Osteocyte (in vitro differentiated cells): ENCODE measurements at places on chromosomes 2 and 18.

- no peak for DNase-seq
Measured at GRCh38 chr2:141728886-141729285, 401.9 kb downstream of the LRP1B start.

DNA sequence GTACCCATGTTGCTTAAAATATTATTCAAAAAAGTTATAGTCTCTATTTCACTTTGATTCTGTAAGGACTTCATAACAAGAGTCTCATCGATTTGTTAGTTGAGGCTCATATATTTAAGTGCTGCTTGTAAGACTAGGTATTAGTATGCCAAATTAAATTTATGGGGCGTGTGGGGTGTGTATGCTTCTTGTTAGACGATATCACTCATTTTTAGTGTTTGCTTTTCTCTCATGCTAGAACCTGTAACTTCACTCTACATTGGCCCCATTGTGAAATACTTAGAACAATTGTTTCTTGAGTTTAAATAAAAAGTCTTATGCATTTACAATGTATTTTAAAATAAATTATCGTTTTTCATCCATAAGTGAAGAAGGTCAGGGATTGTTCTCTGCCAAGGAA is 63.6 kb downstream of the CTNNA2 start:
- DNase-seq: no peak

DNA sequence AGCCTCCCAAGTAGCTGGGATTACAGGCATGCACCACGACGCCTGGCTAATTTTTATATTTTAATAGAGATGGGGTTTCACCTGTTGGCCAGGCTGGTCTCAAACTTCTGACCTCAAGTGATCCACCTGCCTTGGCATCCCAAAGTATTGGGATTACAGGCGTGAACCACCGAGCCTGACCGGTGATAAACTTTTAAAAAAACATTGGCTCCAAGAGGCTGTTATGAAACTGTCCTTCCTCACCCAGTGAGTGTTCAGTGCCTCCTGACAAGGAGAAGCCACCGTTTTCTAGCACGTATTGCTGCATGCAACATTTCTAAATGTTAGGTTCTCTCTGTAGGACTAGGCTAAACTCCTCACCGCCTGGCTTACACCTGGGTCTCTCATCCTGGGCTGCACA is 63.3 kb downstream of the EDAR start:
- no peak for DNase-seq

- peak; percentile 81 for DNase-seq
Measured at GRCh38 chr2:1492711-1493430, 79.6 kb downstream of the TPO start.

GRCh38 chr2:141848191-141848590 is 282.6 kb downstream of the LRP1B start:
- DNase-seq: no peak

- no peak for DNase-seq
Measured at GRCh38 chr2:42105330-42106256, 57.8 kb downstream of the PKDCC start.

GRCh38 chr18:76997951-76998808 is 134.4 kb downstream of the MBP start:
- DNase-seq: no peak

DNA sequence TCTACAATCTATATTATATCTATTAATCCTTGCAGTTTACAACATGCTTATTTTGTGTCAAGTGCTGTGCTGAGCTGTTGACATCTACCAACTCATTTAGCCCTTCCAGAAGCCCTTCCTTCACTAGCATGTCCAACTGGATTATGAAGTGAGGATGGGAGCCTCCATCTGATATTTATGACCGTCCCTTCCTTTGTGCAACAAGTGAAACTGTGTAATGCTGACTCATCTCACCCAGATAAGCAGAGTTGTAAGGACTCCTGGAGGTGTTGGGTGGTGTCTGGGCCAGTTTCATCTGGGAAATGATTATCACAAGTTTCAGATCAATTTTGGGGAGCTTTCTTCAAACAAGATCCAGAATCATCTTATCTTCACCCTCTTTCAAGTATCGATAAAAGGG is 156.6 kb upstream of the ETAA1 start:
- DNase-seq: no peak

GRCh38 chr2:1749489-1750119 is 5.3 kb upstream of the PXDN start:
- DNase-seq: peak; percentile 75

DNA sequence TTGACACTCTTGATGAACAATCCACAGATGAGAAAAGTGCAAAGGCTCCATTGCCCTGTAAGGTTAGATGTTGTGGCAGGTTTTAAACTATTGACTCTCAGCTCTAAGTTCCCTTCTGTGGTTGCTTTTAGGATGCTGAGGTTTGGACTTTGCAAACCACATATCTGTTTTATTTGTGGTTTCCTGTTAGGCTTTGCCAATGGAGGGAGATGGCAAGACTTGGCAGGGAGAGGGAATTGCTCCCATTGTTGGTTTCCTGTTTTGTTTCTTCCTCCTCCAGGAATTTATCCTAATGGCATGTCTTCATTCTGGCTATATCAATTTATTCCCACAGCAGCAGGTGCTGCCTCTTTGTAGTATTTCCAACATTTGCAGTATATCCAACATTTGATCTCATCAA is 772.3 kb downstream of the LRRTM4 start:
- DNase-seq: no peak

DNA sequence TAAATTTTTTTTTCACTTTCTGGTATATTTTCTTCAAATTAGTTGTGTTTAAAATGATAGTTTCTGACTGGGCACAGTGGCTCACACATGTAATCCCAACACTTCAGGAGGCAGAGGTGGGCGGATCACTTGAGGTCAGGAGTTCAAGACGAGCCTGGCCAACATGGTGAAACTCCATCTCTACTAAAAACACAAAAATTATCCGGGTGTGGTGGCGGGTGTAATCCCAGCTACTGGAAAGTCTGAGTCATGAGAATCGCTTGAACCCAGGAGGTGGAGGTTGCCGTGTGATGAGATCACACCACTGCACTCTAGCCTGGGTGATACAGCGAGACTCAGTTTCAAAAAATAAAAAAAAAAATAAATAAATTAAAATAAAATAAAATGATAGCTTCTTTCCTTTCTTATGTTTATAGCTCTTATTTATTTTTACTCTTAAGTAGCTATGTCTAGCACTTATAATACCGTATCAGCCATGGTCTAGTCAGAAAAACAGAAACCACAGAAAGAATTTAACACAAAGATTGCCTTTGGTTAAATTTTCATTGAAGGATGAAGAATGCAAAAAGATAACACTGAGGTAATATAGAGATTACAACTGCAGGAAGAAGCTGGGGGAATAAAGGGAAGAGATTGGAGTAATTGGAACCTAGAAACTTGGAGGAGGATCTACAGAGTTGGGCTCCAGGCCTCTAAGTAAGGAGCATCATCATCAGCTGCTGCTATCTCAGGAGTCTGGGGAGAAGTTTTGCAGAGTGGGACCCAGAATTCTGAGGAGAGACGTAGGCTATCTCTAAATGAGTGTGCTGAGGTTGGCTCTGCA is 54.7 kb upstream of the MBOAT2 start:
- DNase-seq: no peak

GRCh38 chr2:173931751-173932150 is 33.4 kb downstream of the SP3 start:
- no peak for DNase-seq

- DNase-seq: no peak
Measured at GRCh38 chr18:74289137-74289536, 2.6 kb downstream of the CYB5A start.

DNA sequence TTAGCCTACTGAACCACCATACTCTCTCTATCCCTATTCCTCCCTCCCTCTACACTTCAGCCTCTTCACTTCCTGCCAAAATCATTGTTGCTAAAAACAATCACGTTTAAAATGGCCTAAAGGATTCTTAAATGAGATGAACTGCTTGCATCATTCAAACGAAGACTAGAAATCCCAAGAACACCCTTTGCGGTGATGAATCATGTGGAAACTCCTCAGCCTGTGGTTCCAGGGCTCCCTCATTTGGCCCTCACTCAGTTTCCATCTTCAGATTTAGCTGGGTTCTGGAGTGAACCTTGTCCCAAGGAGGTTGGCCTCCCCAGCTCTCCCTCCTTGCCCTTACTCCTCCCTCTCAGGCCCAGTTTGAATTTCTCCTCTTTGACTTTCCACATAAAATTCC is 125.6 kb upstream of the CDC42EP3 start:
- no peak for DNase-seq

GRCh38 chr2:81437456-81438000 is 1133.0 kb upstream of the LRRTM1 start:
- DNase-seq: no peak

DNA sequence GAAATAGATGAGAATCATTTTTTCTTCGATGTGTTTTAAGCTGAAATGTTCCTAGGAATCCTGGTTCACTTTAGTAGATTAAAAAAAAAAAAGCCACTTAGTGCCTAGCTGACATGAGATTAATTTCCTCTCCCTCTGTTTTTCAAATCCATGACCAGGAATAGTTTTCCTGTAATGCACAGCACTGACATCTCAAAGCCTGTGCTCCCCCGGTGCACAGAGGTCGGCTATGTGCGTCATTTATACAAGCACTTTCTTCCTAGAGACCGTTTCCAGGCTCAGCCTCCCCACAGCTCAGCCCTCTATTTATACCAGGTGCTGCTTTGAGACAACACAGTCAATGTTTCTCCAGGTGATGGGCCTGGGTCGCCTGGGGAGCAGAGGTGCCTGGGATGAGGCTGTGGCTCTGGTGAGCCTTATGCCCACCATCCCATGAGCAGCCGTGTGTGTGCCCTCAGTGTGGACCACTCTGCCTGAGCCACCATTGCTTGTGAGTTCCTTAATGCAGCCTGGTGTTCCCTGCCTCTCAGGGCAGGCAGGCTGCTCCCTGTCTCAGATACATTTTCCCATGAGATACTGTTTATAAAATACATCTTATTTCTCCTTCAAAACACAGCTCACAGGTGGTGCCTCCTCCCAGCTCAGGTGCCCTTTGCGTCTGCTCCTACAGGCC is 515.7 kb upstream of the HS6ST1 start:
- peak; percentile 60 for DNase-seq

GRCh38 chr18:41639218-41639617 is 315.8 kb upstream of the PIK3C3 start:
- no peak for DNase-seq

- DNase-seq: peak; percentile 36
Measured at GRCh38 chr2:238979636-238980035, 131.8 kb downstream of the TWIST2 start.

DNA sequence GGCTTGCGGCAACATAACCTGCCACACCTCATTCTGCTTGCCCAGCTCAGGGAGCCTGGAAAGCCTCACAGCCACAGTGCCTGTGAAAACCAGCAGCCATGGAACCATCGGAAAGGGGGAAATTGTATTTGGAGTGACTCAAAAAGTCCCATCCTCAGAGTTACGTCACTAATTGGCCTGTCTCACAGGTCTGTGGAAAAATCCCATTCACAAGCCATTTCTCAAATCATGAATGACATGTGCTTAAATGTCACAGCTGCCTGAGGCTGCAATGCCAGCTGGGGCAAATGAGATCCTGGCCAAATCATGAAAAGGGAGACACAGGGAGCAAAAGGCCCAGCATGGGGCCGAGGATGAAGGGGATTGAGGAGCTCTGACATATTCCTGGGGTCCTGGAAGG is 486.9 kb upstream of the RAB6C start:
- no peak for DNase-seq

DNA sequence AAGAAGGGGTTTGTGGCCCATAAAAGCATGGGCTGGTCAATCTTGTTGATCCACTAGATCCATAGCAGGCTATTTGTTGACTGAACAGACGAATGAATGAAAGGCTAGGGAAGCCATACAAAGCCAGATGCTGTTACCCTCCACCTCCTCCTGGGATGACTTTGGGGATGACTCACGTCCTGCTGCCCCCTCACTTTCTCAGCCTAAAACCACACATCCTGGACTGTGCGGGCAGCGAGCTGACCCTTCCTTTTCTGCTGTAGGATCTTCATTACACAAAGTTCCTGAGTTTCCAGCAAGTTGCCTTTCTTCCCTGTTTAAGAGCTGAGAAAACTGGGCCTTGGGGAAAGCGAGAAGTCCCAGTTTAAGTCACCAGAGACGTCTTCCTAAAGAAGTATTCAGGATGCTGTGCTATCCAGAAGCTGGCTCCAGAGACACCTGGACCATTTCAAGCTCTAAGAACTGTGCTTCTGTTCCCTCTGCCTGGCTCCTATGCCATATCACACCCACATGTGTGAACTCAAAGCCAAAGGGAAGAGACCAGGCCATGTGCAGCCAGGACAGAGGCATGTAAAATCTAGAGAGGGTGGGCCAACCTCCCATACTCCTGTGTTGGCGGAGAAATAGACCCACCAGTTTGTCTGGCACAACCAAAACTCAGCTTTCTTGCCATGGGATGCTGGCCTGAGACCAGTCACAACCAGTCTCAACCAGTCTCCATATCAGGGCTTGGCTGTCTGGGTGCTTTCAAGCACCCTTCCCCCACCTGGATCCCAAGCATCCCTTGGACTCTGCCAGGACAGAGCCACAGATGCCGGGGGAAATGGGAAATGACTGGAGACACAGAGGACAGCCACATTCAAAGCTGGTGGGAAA is 4.7 kb upstream of the SLC20A1 start:
- DNase-seq: no peak

- no peak for DNase-seq
Measured at GRCh38 chr18:62898359-62898758, 183.0 kb downstream of the PHLPP1 start.

DNA sequence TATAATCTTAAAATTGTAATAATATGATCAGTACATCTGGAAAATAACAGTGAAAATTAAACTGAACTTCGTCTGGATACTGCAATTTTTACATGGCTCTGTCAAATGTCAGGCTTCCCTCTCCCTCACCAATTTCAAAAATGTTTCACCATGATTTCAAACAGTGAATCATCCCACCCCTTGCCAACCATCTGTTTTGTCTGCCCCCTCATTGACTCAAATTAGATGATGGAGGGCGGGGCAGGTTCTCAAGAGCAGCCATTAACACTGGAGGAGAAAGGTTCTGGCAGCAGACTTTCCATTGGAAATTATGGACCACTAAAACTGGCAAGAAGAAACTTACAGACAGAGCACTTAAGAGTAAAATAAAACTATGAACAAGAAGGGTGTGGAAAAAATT is 1195.7 kb upstream of the ZEB2 start:
- no peak for DNase-seq

DNA sequence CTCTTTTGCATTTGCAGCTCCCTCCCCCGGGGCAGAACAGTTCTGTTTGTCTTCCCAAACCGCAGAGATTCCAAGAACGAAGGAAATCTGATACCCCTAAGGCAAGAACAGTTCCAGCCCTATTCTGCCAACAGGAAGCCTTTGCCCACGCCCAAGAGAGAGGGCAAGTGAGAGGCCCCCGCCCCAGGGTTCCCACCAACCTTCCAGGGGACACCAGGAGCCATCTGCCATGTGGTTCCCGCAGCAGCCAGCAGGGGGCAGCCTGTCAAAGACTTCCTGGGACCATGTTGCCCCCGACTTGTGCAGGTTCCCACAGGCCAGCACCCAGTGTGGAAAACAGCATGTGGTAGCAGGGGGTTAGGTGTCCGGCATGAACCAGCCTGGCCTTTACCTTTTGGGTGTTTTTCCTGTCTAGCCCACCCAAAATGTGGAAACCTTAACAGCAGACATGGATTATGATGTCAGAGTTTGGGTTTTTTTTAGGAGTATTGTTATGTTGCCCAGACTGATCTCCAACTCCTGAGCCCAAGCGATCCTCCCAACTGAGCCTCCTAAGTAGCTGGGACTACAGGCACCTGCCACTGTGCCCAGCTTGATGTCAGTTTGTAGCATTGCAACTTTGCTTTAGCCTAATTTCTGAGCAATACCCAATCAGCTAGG is 21.7 kb upstream of the EFHD1 start:
- peak; percentile 97 for DNase-seq

- DNase-seq: no peak
Measured at GRCh38 chr2:134152045-134153010, 101.5 kb upstream of the MGAT5 start.

GRCh38 chr18:41933778-41934177 is 21.3 kb upstream of the PIK3C3 start:
- DNase-seq: no peak

GRCh38 chr18:13611142-13611600 is 115.2 kb downstream of the FAM210A start:
- DNase-seq: no peak
